ENCODE measurements at places on chromosomes 5 and 9. TPM values are rescaled to one million over a fixed set of nuclear protein-coding genes. Genes with fewer than 3 reads are reported as not detected.

DNA sequence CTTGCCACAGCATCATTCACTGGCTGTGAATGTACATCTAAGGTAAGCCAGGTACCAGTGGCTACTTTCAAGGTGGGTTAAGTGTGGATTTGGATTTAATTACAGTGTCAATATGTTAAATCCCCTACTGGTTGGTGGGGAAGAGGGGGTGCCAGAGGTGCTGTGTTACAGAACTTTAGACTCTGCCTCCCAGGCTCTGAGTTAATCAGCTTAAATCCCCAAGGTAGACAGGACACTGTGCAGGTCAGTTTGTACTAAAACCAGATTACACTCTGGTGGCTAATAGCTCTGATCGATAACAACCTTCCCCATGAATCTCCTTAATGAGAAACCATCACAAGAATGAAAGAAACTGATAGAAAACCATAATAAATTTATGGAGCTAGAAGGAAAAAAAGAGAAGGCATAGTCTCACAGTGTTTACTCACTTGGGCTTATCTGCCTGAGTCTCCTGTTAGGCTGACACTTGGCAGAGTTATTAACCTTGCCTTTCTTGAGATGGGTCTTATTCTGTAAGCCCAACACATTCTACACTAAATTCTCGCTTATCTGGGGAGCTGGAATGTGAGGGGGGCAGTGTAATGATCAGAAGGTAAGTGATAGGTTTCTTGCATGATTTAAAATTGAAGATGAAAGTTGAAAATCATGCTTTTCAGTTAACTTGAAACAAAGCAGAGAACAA is 106.8 kb downstream of the LMNB1 start:
- DNase-seq = no peak

DNA sequence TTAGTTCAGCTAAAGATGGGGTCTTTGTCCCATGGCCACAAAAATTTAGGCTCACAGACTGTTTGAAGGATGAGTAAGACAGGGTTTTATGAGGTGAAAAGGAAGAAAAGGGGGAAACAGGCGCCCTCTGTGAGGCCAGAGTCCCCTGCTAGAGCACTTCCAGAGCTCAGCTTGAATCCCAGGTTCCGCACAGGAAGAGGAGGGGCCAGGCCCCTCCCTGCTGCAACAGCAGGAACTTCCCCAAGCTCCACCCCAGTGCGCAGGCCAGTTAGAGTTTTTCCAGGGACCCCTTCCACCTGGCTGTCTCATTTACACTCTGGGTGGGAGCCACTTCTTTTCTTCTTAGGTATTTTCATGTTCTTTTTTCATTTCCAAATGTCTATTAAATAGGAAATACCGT is 480.8 kb downstream of the PSAT1 start:
- no peak for DNase-seq

DNA sequence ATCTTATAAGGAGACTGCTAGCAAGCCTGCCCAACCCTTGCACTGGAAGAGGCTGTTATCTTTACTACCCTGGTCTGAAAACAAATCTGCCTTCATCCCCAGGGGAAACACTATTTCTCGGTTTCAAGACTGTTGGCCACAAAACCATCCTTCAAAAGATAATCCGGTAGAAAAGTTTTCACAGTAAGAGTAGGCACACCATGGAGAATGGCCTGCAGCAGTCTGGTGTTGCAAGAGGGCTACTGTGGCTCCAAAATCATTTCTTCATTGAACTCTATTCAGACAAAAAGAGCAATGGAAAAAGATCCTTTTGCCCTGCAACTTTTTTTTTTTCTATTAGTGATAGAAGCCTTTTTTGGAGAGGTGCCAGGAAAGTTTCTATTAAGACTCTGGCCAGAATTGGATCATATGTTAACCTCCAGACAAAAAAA is 163.9 kb downstream of the ARHGEF28 start:
- DNase-seq = no peak

DNA sequence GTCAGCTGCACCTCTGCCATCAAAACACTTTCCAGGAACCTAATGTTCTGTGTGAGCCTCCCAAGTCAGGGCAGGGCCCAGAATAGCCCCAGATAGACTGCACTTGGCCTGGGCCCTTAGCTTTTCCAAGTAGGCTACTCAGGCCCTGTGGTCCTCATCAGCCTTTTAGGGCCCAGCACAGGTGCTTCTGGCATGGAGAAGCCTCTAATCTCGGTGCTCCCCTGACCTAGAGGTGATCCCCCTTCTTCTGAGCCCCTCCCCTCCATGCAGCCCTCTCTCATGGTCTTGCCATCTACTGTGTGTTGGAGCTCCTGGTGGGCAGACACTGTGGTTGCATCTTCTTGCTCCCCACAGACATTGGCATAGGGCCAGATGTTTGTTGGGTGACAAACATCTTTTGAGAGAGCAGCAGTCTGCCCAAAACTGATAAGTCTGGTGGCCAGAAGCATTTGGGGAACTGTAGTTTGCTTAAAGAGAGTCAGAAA is 28.1 kb downstream of the FRMPD1 start:
- peak; percentile 93 for DNase-seq

DNA sequence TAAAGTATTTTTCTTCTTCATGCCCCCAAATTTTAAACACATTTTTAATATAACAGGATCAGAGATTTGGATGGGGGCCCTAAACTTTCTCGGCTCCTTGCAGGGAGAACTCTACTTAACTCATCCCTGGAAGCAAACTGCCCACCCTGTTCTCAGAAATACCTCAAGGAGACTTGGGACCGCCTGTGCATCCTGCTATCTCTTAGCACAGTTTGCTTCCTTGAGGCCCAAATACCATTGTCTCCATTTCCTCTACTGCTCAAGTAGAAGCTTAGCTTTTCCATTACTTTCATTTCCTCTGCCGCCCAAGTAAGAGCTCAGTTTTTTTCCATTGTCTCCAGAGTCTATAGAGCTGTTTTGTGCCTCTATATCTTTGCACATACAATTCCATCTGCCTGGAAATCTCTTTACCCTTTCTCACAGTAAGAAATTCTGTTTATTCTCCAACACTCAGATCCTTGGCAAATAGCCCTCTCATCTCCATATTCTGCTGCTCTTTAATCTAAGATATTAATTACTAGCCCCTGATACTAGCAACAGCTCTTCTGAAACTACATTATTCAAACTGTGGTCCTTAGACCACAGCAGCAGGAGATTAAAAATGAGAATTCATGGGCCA is 137.8 kb downstream of the CEMIP2 start:
- DNase-seq = no peak

DNA sequence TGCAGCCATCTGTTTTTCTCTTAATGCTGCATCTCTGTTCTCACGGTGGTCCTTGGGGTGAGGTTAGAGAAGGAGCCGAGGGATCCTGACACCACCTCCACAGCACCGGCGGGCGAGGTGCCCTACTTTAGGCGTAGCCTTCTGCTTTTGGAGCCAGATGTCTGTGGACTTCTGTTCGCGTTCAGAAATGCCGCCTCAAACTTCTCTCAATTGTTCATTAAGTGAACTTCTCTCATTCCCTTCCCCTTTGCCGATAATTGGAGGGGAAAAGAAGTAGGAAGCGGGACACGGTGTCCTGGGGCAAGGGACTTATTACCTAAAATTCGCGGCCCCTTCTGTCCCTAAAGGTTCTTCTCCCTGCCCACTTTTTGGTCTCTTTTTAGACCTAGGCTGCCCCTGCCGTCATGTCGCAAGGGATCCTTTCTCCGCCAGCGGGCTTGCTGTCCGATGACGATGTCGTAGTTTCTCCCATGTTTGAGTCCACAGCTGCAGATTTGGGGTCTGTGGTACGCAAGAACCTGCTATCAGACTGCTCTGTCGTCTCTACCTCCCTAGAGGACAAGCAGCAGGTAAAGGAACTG is 455 bp downstream of the KIF20A start:
- DNase-seq = no peak

DNA sequence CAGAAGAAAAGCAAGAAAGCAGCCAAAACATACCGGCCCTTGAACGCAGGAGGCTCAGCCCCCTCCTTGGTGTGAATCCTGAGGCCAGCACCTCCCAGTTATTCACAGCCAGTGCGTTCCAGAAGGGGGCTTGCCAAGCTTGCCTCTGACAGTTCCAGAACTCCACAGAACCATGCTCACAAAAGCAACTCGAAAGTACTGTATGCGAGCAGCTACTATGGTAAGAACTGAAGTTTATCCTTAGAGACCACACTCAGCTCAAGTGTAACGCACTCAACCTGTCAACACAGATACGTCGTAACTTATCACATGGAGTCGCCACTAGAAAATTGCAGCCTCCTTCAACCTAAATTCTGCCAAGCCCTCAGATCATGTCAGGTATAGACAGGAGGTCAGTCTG is 1.4 kb downstream of the UBAC1 start:
- no peak for DNase-seq

DNA sequence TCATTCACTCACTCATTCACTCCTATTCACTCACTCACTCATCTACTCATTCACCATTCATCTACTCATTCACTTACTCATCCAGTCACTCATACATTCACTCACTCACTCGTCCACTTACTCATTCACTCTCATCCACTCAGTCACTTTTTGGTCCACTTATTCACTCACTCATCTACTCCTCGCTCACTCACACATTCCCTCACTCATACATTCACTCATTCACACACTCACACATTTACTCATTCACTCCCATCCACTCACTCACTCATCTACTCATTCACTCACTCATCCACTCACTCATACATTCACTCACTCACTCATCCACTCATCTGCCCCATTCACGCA is 27.7 kb downstream of the WNK2 start:
- DNase-seq = no peak

DNA sequence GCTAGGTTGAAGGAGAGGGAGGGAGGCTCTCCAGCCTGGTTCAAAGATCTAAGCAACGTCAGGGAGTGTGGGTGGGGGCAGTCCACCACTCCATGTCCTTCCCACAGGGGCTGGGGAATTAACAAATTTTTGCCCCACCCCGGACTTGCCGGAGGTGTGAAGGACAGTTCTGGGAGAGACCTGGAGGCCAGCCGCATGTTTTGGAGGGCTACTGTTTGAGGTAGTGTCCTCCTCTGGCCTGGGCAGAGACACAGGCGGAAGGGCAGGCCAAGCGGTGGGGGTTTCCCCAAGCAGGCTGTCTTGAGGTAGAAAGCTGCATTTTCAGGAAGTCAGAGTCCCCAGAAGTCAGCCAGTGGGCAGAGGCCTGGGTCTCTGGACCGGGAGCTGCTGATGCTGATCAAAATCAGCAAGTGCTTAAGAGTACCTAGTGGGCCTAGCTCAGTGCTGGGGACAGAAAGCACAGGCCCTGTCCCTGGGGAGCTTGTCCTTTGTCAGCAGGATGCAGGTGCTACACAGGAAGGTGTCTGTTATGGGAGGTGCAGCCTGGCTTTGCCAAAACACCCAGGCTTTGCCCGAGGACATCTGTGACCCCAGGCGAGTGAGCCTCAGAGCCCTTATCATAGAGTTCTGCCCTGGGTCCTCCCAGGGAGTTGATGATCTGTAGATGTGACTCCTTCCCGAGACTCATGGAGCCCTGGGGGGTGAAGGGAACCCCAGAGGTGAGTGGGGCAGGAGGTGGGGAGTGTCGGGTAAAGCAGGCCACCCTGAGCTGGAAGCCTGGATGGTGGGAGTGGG is 18.5 kb downstream of the JADE2 start:
- DNase-seq = no peak

DNA sequence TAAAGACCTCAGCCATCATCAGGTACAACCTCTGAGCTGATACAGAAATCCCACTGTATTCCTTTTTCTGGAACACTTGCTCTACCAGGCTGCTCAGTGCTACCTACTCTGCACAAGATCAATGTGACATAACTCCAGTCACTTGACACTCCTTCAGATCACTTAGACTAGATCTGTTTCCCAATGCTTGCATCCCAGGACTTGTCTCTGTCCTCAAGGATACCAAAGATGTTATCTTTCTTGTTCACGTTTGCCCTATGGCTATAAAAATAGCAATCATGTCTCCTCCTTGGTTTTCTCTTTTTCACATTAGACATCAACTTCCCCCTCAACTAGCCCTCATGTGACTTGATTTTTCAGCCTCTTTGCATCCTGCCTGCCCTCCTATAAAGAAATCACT is 188.1 kb upstream of the PTGER4 start:
- no peak for DNase-seq

The ZNF883 gene
- total RNA-seq = 1.1 TPM

The RAI14 gene
- 0.54 TPM for total RNA-seq

The SLC1A1 gene
- total RNA-seq = not detected

The RANBP3L gene
- total RNA-seq = not detected
